ENCODE measurements at places on chromosomes 11 and 22.
A peak's percentile ranks its signal among the peaks of the same experiment; 100 is the strongest.

GRCh38 chr11:66967670-66968425 lies 7.3 kb upstream of the C11orf86 start:
- DNase-seq, result no peak

DNA sequence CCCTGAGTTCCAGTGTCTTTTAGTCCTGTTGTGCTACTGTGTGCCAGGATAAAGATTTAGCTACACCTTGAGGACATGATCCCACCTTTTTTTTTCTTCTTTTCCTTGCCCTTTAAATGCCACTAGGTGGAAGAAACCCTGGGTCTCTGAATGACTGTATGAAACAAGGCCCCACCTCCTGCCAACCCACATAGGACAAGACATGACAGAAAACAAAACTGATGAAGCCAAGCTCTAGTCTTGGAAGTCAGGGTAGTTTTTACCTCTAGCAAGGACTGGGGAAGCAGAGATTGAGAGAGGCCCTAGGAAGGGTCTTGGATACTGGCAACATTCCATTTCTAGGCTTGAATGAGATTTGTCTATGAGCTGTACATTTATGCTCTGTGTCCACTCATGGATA lies 410.7 kb downstream of the MIAT start:
- no peak for DNase-seq

DNA sequence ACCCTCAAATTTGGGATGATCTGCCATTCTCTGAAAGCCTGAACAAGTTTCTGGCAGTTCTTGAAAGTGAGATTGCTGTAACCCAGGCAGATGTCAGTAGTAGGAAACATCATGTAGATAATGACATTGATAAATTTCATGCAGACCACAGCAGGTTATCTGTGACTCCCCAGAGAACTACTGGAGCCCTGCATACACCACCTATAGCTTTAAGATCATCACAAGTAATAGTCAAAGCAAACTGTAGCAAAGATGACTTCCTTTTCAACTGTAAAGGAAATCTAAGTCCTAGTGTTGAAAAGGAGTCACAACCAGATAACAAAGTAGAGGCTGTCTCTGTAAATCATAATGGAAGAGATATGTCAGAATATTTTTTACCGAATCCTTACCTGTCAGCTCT lies 31.0 kb downstream of the DDIAS start:
- DNase-seq, result no peak

GRCh38 chr11:33553486-33553885 lies 147.1 kb downstream of the C11orf91 start:
- no peak for DNase-seq

DNA sequence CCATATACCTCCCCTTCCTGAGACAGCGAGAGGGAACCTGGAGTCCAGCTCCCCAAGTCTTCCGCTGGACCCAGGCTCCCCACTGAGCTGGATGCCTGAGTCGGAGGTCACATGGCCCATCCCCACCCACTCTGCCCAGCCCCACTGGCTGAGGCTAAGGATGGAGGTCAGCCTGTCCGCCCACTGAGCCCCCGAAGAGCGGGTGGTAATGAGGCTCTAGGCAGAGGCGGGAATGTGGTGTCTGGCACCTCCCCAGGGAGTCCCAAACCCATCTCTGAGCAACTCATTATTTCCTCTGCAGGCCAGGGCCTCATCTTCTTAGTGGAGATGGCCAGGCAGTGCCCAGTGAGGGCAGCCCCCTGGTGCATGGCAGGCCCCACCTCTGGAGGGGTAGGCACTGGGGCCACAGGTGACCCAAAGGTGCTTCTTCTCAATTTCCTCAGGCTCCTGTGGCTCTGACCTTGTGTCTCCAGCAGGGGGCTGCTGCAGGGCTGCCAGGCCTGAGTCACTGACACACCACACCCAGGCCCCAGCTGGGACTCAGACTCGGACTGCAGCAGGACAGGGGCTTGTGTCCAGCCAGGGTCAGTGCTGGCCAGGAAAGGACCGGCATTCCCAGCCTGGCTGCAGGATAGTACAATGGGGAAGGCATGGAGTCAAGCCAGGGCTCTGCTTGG lies 10.2 kb upstream of the PDE2A start:
- peak; percentile 34 for DNase-seq

DNA sequence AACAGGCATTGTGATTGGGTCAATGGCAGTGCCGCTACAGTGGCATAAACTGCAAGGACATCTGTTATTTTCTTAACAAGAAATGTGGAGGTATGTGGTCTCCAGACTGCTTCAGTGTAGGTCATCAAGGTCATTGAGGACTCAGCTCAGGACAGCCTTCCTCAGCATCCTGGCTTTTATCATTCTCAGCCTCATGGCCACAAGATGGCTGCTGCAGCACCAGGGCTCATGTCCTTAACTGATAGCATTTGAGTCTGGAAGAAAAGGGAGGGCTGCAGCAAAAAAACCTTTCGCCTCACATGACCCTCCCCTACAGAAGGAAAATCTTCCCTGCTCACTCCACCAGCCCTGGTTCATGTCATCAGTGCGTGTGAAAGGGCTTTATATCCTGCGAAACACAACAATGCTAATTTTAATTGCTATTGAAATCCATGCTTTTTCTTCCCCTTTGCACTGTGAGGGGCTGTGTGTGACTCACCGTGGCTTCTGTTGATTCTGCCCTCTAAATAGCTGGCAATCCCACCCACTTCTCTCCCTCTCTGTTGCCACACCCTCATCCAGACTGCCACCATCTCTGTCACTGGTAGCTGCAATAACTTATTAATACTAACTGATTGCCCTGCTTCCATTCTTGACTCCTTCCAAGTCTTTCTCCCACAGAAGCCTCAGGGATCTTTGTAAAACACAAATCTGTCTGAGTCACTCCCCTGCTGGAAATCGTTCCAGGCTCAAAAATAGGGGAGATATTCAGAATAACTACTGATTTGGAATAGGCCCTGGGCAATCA lies 43.8 kb downstream of the CHRDL2 start:
- no peak for DNase-seq

DNA sequence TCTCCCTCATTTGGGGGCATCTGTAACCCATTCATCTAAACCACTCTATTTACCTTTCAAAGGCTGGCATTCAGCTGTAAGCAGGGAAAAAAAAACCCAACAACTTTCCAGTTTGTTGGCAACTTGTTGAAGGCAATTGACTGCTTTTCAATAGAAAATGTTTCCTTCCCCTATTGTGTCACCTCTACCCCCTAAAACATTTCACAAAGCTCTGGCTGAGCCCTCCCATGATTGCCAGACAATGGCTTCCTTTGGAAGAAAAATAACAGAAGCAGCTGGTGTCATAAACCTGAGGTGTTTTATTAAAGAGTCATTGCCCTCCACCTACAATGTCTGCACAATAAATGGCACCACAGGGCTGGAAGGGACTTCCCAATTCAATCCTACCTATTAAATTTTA lies 22.1 kb upstream of the PSMA1 start:
- DNase-seq, result no peak

DNA sequence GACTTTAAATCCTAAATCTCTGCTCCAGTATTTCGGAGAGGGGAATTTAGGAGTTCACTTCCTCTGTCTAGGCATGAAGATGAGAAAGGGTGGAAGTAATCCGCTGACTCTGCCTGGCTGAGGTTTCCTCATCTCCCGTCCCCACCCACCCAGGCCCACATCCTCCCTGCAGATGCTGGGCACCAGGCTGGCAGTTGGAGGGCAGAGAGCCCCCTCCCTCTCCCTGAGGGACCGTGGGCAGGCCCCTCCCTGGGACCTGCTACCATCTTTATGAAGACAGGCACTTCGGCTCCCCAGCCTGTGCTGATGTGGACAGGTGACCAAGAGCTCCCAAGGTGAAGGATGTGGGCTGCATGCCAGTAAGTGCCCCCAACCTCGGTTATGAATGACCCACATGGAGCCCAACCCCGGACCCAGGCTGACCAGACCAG lies 6.7 kb downstream of the CASTOR1 start:
- no peak for DNase-seq

DNA sequence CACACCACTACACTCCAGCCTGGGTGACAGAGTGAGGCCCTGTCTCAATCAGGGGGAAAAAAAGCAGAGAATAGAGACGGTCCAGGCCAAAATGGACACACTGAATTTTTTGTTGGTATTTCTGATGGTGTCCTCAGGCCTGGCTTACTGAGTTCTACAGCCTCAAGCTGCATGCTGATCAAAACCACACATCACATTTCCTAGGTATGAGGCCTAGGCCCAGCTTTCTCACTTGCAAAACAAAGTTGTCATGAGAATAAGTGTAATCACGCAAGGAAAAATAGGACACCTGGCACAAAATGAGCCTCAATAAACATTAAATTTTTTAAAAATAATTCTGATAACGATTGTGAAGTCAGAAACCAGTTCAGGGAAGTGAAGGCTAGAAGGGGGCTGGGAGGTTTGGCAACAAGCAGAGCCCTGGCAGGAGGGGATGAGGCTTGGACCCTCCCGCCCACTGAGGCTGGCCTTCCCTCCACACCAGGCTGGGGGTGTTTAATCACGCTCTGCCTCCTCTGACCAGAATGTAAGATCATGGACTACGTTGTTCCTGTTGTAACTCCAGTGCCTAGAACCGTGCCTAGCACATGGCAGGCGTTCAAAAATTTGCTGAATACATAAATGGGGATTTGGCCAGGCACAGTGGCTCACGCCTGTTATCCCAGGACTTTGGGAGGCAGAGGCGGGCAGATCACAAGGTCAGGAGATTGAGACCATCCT lies 18.1 kb downstream of the PACSIN2 start:
- DNase-seq, result no peak

- DNase-seq, result no peak
Observed at GRCh38 chr11:80944758-80945157, 1503.9 kb upstream of the TENM4 start.

GRCh38 chr11:11415901-11416300 lies 62.9 kb upstream of the CSNK2A3 start:
- no peak for DNase-seq

DNA sequence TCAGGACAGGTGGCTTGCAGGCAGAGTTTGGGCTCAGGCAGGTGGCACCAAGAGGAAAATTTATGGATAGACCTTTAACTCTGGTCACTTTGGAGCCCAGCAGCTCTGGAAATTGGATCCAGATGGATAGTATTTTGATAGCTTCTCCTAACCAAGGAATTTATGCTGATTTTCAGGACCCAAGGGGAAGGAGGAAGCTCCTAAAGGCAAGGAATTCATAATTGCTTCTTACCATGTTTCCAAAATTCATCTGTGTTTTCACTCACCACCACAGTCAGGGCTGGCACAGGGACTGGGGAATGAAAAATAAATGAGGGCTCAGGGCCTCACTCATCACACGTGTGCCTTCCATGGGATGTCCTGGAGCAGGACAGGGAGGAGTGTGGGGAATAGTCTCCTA lies 317.8 kb downstream of the ST3GAL4 start:
- DNase-seq, result no peak

GRCh38 chr11:35197292-35197691 lies 58.3 kb downstream of the CD44 start:
- no peak for DNase-seq

- no peak for DNase-seq
Observed at GRCh38 chr11:38819981-38820380, 2221.9 kb upstream of the RAG2 start.

GRCh38 chr11:63023841-63024648 lies 8.4 kb upstream of the SLC22A8 start:
- peak; percentile 77 for DNase-seq

DNA sequence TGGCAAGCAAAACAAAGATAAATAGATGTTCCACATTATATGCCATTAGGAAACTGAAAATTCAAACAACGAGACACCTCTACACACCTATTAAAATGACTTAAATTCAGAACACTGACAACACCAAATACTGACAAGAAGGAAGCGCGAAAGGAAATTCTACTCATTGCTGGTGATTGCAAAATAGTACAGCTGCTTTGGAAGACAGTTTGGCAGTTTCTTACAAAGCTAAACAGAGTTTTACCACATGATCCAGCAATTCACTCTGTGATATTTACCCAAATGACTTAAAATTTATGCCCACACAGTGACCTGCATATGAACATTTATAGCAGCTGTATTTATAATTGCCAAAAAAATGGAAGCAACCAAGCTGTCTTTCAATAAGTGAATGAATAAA lies 232.6 kb downstream of the CASP12 start:
- no peak for DNase-seq

DNA sequence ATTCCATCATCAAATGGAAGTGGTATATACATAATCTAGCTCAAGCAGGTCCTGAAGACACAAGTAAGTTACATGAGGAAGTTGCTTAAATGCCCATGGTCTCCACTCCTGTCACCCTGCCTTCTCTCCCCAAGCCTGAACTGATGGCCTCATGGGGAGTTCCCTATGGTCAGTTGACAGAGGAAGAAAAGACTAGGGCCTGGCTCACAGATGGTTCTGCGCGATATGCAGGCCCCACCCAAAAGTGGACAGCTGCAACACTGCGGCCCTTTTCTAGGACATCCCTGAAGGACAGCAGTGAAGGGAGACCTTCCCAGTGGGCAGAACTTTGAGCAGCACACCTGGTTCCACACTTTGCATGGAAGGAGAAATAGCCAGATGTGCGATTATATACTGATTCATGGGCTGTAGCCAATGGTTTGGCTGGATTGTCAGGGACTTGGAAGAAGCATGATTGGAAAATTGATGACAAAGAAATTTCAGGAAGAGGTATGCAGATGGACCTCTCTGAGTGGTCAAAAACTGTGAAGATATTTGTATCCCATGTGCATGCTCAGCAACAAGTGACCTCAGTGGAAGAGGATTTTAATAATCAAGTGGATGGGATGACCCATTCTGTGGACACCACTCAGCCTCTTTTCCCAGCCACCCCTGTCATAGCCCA lies 17.3 kb upstream of the CD82 start:
- no peak for DNase-seq

DNA sequence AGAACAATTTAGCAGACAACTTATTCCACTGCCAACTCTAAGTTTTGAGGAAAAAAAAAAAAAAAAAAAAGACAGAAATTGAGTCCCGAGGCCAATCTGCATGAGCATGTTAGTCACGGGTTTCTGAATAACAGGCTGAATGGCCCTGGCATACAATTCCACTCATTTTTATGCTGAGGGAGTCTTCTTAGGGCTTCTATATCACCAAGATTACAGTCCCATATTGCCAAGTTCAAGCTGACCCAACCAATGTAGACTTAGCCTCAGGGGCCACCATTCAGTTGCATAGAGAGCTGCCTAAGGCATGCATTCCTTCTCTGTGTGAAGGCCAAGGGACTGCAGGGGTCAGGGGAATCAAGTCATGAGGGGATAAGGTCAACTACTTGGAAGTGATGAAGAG lies 27.5 kb downstream of the KIRREL3 start:
- DNase-seq, result no peak

DNA sequence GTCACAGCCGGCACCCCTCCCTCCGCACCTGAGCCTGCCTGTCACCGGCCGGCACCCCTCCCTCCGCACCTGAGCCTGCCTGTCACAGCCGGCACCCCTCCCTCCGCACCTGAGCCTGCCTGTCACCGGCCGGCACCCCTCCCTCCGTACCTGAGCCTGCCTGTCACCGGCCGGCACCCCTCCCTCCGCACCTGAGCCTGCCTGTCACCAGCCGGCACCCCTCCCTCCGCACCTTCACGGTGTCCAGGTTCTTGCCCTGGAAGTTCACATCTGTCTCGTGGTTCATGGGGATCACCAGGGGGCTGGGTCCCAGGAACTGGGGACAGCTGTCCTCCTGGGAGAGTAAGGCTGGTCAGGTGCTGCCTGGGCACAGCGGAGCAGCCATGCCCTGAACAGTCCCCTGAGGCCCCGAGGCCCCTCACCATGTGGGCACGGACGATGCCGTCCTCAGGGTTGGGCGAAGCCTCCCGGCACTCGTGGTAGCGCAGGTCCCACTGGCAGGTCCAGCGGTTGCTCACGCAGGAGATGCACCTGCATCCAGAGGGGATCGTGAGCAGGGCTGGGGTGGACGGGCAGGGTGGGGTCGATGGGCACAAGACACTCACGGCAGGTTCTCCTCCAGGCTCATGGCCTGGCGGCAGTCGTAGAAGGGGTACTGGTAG lies 15.5 kb upstream of the MAPK11 start:
- no peak for DNase-seq

GRCh38 chr22:45880091-45880715 lies 96.8 kb downstream of the WNT7B start:
- no peak for DNase-seq

Data from CD4-positive, alpha-beta T cell treated with Interleukin-15 for 4 hours (primary cell).